Kidney epithelial cell (primary cell): ENCODE measurements at places on chromosomes 11 and 22.

- DNase-seq, result no peak
These were observed 1.9 kb upstream of the UQCC3 start for GRCh38 chr11:62669420-62670161.

DNA sequence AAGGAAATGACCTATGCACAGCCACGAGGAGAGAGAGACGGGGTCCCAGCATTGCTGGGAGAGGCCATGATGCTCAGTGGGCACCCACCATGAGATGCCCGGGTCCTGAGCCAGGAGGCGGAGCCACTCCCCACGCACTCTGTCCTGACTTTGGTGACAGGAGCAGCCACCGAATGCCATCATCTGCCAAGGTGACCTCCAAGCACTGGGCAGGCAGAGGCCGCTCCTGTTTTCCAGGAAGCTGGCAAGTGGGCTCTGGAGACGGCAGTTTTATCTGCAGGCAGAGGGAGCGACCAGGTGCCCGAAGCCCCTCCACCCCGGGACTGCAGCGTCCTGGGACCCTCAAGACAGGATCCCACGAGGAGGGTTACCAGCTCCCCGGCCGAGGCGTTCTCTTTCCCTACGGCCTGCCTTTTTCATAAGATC lies 453.9 kb downstream of the BRD1 start:
- DNase-seq, result no peak

DNA sequence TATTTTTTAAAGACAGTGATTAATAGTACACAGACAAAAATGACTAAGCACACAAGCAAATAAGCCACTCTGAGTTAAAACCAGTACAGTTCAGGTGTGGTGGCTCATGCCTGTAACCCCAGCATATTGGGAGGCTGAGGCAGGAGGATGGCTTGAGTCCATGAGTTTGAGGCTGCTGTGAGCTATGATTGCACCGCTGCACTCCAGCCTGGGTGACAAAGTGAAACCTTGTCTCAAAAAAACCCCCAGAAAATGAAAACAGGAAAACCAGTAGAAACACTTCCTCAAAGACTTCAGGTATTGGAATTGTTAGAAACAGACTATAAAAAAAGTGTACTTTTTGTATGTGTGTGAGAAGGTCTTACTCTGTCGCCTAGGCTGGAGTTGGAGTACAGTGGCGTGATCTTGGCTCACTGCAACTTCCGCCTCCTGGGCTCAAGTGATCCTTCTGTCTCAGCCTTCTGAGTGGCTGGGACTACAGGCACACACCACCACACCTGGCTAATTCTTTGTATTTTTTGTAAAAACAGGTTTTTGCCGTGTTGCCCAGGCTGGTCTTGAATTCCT lies 33.0 kb downstream of the PPP6R2 start:
- DNase-seq, result no peak

GRCh38 chr22:42493393-42493792 lies 26.2 kb downstream of the RRP7A start:
- no peak for DNase-seq

GRCh38 chr11:120326845-120327281 lies 1.8 kb downstream of the TLCD5 start:
- DNase-seq, result no peak

GRCh38 chr11:47863189-47863897 lies 15.2 kb upstream of the NUP160 start:
- DNase-seq, result no peak

GRCh38 chr22:38397189-38398085 lies 57.6 kb downstream of the KCNJ4 start:
- DNase-seq, result no peak

DNA sequence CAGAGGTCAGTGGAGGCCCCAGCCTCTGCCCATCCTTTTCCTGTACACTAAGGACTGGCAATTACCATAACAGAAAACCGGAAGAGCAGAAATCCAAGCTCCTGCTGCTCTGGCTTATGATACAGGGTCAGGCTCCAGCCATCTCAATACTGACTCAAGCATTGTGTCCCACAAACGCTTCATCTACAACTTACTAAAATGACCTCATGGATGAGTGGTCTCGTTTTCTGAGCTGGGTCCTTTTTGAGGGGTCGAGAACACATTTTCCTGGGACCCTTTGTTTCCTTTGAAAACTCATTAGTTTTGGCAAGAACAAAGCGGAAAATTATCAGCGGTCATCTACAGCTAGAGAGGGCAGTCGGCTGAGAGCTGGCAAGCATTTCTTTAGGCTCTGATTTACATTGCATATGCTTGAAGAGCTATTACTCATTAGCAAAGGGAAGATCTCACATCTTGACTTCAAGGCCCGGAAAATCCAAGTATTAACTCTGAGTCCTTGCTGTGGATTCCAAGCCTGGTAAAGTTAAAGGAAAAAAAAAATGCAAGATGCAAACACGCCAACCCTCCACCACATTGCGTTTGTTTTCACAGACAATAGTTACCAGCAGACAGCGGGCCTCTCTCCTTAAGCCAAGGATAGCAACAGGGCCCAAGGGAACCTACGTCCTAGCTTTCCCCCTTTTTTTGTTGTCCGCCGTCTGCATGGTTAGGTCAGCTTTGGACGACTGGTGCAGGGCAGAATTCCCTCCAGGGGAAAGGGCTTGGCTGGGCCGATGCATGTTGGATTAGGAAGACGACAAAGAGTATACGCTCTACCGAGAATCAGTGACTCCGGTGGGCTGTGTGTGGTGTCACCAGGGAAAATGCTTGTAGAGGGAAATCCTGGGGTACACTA lies 1.8 kb downstream of the TESMIN start:
- DNase-seq, result no peak

- DNase-seq, result no peak
These were observed 148.5 kb downstream of the GRIK4 start for GRCh38 chr11:120660024-120660565.

GRCh38 chr22:49642331-49642730 lies 185.3 kb downstream of the BRD1 start:
- DNase-seq, result no peak

- no peak for DNase-seq
These were observed 15.7 kb upstream of the AMPD3 start for GRCh38 chr11:10439351-10439750.

DNA sequence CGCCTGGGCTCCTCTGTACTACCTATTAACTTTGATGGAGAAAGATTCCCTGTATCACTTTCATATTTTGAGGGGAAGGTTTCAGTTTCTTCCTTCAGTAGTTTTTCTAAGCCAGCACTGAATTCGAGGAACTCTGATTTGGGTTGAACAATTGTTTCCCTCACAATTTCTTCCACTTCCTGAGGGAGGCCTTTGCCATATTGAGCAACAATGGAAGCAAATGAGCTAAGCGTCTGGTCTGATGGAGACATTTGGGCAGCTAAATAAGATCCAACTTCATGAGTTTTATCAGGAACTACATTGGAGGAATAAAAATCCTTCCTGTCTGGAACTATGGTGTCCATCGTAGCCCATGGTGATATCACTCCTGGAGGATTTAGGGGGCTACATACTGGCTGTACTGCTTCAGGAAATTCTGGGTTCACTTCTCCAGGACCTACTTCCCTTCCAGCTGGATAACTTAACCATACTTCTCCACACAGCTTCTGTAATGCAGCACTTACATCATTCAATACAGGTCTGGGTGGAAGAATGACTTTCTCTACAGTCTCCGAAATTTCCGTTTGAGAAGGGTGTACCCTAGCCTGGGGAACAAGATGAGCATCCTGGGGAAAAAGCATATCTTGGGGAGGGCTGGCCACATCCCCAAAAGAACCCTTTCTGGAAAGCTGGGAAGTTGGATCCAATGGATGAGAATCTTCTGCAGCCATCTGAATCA lies 38.9 kb upstream of the CCDC89 start:
- no peak for DNase-seq

DNA sequence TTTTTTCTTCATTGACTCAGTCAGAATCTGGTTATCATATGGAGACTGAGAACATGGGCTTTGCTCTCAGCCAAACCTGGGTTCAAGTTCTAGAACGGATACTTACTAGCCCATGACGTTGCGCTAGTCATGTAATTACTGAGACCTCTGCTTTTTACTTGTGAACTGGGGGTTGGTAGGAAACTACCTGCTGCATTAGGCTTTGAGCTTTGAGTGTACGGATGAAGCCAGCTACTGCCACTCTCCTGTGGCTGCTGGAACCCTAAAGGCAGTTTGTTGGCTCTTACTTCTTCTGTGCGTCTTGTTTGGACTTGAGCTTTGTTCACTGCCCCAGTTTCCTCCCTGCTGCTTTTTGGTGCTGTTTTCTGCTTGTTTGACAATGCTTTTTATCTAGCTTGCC lies 18.1 kb downstream of the PPP6R2 start:
- no peak for DNase-seq

GRCh38 chr11:8598506-8598905 lies 4.5 kb upstream of the STK33 start:
- DNase-seq, result no peak

DNA sequence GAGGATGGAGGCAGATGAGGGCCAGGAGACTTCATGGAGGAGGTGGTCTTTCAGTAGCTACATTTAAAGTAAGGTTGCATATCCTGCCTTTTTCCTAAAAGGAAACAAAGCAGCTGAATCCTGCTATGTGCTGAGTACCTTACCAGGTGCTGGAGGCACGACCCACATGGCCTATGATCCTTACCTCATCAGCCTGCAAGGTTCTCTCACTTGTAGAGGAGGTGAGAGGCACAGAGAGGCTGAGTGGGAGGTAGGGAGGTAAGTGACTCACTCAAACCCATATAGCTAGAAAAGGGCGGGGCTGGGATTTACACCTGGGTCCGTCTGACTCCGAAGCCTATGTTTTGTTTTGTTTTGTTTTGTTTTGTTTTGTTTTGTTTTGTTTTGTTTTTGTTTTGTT lies 75.8 kb downstream of the BUD13 start:
- DNase-seq, result no peak

DNA sequence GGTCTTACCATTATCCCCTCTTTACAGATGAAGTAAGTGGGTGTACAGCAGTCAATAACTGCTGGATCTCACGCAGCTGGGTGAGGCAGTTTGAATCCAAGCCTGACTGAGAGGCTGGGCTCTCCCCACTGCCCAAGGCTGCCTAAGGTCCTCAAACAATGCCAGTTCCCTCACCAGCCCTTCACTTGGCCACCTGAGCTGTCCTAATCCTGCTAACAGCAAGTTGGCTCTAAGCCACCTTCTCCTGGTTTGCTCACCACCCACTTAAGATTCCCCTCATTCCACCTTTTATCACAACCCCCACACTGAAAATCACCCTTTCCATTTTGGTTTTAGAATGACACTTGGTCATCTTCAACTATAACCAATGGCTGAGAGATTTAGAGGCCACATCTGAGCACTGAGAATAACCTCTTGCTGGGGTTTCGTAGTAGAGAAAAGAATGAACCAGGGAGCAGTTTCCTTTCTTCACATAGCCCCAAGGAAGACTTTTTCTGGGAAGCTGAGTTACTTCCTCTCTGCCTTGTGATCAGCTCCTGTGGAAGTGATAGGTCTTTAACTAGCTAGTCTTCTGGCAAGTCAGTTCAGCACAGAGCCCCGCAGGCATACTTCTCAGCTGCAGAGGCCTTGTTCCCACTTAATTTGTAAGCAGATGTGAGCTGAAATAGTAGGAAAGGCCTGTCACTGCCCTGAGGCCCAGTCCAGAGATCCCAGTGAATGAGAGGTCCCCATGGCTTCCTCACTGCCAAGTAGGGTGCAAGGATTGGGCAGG lies 57.8 kb upstream of the TTC12 start:
- DNase-seq, result no peak

GRCh38 chr11:329886-330253 lies 9.2 kb upstream of the IFITM3 start:
- no peak for DNase-seq

GRCh38 chr11:69839516-69839915 lies 20.3 kb upstream of the FGF3 start:
- no peak for DNase-seq

DNA sequence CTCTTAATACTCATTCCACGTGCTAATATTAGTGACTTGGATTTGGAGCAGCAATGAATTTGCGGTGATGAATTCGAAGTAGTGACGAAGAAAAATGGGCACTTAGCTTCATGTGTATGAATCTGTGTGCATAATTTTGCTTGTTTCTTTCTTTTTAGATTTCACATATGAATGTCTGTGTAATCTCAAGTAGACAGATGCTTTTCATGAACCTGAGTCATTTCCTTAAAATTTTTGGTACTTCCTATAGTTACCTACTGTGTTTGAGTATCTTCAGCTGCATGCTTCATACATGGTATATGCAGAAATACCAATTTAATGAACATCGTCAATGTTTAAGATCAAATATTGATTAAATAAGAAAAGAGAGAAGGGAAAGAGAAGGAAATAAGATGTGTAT lies 540.2 kb downstream of the RAB38 start:
- DNase-seq, result no peak

- no peak for DNase-seq
These were observed 130.9 kb upstream of the BLID start for GRCh38 chr11:122246874-122247273.

DNA sequence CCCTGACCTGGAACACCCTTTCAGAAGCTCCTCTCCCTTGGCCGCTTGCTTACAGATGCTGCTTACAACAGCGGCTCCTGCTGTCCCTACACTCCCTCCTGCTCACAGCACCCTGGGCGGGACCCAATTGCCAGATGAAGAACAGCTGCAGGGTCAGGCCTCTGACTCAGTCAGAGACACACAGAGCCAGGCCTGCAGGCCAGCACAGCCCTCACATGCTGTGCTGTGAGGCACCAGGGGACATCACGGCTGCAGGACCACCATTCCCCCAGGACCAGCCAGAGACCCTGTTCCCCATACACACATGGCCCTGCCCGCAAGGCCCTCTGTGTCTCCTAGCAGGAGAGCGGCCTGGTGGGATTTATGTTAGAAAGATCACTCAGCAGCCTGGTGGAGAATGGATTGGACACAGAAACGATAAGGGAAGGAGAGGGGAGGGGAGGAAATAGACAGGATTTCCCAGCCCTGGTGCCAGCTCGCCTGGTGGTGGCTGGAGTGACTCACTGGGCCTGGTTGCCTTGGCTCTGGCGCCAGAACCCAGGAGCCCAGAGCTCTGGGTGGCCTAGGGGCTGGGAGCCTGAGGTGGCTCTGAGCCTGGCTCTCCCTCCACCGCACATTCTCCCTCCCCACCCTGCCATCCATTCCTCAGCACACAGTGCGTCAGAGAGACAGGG lies 6.7 kb downstream of the CAPN5 start:
- DNase-seq, result peak; percentile 63

DNA sequence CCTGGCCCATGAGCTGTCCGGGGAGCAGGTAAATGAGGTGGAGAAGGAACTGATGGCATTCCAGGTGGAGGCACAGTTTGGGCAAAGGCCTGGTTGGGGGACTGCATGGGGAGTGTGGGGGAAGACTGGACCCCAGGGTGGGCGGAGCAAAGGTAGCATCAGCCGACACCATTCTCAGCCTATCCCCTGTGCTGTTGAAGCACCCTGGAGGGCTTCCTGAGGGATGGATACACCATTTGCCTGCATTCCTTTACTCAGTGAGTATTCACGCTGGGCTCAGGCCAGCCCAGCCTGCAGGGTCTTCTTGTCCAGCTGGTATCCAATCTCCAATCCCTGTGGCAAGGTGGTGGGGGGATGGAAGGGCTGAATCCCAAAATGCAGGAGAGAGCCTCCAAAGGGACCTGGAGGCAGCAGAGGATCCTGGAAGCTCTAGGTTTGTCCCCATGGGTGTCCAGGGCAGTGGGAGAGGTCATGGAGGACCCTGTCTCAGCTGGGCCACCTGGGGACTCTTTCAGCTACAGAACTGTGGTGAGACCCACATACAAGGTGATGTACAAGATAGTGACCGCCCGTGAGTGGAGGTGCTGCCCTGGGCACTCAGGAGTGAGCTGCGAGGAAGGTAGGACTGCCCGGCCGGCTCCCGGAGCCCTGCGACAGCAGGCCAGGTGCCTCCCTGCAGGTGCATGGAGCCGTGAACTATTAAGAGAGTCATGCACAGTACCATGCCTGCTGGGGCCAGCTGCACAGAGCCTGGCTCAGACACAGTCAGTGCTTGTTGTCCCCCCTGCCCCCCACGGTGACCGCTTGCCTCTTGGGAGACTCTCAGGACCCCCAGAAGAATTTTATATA lies 9.5 kb downstream of the EMID1 start:
- no peak for DNase-seq
